ENCODE measurements at places on chromosomes 6 and 20. TPM values are rescaled to one million over a fixed set of nuclear protein-coding genes. Genes with fewer than 3 reads are reported as not detected.

ADA gene
- 29.8 TPM for polyA plus RNA-seq

SLC32A1 gene
- polyA plus RNA-seq: 0.04 TPM

HLA-DMA gene
- polyA plus RNA-seq: 7.7 TPM

RAD21L1 gene
- not detected for polyA plus RNA-seq

LRRC73 gene
- 0.11 TPM for polyA plus RNA-seq

ZBTB12 gene
- 2.8 TPM for polyA plus RNA-seq

SLC12A5 gene
- polyA plus RNA-seq: 2.3 TPM

SLC35F1 gene
- polyA plus RNA-seq: not detected

NHLRC1 gene
- polyA plus RNA-seq: 2.1 TPM

MOCS3 gene
- 4.0 TPM for polyA plus RNA-seq

GRCh38 chr6:35562060-35562459 lies 49.4 kb upstream of the TULP1 start:
- no peak for DNase-seq

DNA sequence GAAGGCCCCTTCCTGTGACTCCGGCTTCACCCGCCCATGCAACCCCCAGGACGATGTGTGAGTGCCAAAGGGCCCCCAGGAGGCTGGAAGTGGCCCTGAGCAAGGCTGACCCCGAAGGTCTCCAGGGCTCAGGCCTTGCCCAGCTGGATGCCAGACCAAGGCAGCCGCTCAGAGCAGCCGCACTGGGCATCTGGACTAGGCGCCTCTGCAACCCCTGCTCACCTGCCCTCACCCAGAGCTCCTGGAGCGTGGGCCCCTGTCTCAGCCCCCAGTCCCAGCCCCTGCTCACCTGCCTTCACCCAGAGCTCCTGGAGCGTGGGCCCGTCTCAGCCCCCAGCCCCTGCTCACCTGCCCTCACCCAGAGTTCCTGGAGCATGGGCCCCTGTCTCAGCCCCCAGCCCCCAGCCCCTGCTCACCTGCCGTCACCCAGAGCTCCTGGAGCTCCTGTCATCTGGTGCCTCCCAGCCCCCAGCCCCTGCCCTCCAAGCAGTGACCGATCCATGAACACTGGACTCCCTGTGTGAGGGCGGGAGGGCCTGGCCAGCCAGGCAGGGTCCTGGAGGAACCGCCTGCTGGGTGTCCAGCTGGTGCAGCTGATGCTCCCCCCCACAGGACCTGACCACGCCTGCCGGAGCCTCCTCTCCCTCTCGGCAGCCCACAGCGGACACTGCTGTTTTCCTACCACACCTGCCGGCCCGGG lies 1.1 kb downstream of the SRMS start:
- DNase-seq: no peak

DNA sequence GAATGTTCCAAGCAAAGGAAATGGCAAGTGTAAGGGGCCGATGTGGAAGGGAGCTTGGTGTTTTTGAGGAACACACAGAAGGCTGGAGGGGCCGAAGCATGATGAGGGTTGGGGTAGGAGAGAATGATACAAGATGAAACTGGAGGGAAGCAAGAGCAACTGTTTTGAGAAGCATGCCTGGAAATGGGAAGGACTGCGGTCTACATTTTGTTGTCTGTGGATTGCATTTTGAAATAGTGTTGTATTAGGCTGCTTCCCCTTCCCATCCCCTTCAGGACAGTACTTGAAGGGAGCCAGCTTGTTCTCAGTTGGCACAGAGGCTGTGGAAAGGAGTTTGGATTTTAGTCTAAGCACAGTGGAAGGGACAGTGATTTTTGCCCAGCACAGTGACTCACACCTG lies 2.2 kb downstream of the TM9SF4 start:
- no peak for DNase-seq

DNA sequence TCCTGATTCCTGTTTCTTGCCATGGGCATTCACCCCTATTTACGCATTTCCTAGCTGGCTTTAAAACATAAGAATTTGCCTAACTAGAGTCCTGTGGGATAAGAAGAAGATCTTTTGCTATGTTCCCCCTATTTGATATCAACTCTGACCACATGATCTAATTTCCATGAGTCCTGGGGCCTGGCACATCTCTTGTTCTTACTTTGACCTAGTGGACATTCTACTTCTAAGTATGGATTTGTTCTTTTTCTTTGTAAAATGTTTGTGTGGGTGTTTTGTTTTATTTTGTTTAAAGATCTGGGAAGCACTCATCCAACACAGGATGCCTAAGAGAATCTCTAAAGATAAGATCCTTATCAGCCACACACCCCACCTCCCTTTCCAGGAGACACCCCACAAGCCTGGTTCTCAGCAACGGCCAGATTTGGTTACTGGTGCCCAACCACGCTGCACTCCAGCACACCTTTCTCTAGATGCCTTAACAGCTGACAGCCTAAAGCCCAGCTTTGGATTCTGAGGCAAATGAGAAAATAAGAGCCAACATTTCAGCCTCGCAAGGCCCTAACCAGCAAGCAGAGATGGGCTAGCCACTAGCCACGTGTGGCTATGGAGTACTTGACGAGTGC lies 74.7 kb downstream of the SLC23A2 start:
- DNase-seq: no peak

DNA sequence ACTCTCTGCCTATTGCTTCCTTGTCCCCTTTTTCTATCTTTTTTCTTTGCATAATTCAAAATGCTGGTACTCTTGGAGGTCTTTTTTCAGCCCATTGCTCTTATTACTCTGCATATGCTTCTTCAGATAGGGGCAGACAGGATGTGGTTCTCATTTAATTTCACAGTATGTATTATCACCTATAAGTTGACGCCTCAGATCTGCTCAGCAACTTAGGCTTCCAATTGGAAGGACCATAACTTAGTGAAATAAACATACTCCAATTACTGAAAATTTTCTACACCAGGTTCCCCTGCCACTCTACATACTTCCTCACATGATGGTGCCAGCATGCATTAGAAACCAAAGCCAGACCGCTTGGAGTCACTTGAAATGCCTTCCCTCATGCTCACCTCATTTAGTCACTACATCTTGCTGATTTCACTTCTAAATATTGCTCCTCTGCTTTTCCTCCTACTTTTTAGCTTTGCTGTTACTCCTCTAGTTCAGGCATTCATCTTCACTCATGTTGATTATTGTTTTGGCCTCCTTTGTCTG lies 34.5 kb upstream of the AHI1 start:
- DNase-seq: no peak

DNA sequence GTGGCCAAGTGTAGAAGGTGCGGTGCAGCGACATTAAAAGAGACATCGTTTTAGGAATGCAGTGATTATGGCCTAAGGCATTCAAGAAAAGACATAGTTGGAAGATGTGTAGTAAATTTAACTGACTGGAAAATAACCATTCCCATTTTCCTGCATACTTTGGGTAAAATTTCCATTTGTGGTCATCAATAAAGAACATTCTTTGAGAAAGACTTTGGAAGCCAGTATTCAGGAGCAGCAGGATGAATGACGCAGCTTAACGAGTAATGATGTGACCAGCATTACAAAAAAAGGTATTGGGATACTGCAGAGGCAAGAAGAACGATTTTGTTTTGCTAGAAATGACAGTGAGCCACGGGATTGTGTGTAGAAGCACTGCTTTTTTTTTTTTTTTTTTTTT lies 7.0 kb upstream of the RWDD1 start:
- DNase-seq: no peak

GRCh38 chr6:129606664-129607063 lies 103.3 kb downstream of the ARHGAP18 start:
- DNase-seq: no peak

GRCh38 chr6:14959324-14959885 lies 286.5 kb upstream of the JARID2 start:
- no peak for DNase-seq

GRCh38 chr6:53240139-53240538 lies 91.5 kb upstream of the GCM1 start:
- DNase-seq: no peak

DNA sequence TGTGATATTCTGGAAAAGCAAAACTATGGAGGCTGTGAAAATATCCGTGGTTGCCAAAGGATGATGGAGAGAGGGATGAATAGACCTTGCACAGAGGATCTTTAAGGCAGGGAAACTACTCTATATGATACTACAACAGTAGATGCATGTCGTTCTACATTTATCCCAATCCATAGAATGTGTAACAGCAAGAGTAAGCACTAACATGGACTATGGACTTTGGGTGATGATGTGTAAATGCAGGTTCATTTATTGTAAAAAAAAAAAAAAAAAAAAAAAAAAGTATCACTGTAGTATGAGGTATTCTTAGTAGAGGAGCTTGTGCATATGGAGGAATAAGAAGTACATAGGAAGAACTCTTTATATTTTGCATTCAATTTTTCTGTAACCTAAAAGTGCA lies 507.5 kb downstream of the PHF3 start:
- DNase-seq: no peak

GRCh38 chr20:47725248-47725973 lies 59.9 kb downstream of the SULF2 start:
- DNase-seq: peak; percentile 90

GRCh38 chr6:52643158-52643557 lies 27.8 kb upstream of the TMEM14A start:
- no peak for DNase-seq

- DNase-seq: no peak
Measured at GRCh38 chr20:50909413-50909812, 21.8 kb downstream of the ADNP start.

DNA sequence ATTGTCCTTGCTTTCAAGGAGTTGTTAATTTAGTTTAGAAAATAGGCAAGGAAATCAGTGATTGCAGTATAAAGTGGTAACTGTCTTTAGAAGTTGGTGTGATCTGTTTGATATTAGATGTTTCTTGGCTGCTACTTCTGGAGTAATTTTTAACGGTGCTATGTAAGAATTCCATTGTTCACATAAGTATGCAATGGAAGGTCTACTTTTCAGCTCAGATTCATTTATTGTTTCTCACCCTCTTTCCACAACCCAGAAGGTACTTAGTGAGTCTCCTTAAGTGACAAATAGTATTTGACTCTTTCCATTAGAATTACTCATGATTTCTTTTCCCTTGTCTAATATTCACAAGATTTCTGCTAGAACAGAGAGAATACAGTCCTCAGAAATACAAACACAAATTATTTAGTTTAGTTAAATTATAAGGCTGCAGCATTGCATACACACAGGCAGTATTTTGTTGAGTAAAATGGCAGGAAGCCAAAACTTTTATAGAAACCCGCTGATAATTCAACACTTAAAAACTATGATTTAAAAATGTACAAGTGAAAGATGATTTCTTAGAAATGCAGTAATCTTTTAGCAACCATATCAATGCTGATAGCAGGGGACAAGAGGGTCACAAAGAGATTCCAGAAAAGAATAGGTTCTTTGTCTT lies 554.3 kb downstream of the CD109 start:
- peak; percentile 15 for DNase-seq

- no peak for DNase-seq
Measured at GRCh38 chr6:140833408-140833807, 1299.3 kb upstream of the GJE1 start.

DNA sequence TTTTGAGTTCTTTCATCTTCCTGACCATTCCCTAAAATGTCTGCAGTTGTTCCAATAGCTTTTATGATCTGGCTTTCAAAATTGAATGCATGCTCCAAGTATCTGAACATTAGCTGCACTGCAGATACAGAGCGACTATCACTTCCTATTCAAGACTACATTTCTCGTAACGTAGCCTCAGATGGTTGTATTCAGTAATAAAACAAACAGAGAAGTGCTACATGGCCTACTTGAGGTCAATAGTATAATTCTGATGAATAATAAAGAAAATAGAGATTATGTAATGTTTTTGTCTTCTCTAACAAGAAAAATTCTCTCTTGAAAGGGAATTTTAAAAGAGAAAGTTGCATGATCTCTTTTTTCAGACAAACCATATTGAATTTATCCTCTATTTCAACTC lies 333.9 kb upstream of the IRAK1BP1 start:
- DNase-seq: peak; percentile 55

DNA sequence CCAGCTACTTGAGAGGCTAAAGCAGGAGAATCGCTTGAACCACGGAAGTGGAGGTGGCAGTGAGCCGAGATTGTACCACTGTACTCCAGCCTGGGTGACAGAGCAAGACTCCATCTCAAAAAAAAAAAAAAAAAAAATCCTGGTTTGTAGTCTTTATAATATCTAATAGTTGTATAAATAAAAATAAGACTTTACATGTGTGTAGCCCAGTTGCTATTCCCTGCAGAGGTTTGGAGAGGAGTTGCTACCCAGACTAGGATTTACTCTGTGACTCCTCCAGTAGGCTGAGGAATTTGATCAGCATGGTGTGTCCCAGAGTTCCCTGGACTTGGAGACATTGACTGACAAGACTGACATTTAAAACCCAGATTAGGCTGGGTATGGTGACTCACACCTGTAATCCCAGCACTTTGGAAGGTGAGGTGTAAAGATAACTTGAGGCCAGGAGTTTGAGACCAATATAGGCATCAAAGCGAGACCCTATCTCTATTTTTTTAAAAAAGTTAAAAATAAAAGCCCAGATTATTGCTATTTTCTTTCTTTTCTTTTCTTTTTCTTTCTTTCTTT lies 10.2 kb downstream of the CHMP4B start:
- DNase-seq: no peak

DNA sequence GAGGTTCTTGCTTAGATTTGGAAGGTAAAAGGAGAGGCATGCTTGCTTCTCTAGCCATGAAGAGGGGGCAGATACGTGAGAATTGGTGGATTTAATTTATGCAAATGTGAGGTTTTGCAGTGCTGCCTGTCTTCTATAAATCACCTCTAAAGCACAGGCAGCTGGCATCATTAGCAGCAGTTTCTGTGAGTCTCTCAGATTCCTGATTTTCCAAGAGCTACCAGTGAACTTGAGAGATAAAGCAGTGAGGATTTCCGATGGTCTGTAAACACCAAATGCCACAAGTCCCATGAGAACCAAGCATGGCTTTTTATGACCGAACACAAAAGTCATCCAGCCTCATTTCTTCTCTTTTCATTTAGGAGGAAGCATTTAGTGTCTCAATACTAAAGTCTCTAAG lies 3.2 kb upstream of the SIRPB2 start:
- no peak for DNase-seq

- DNase-seq: peak; percentile 56
Measured at GRCh38 chr6:2970753-2971419, 481 bp downstream of the SERPINB6 start.

DNA sequence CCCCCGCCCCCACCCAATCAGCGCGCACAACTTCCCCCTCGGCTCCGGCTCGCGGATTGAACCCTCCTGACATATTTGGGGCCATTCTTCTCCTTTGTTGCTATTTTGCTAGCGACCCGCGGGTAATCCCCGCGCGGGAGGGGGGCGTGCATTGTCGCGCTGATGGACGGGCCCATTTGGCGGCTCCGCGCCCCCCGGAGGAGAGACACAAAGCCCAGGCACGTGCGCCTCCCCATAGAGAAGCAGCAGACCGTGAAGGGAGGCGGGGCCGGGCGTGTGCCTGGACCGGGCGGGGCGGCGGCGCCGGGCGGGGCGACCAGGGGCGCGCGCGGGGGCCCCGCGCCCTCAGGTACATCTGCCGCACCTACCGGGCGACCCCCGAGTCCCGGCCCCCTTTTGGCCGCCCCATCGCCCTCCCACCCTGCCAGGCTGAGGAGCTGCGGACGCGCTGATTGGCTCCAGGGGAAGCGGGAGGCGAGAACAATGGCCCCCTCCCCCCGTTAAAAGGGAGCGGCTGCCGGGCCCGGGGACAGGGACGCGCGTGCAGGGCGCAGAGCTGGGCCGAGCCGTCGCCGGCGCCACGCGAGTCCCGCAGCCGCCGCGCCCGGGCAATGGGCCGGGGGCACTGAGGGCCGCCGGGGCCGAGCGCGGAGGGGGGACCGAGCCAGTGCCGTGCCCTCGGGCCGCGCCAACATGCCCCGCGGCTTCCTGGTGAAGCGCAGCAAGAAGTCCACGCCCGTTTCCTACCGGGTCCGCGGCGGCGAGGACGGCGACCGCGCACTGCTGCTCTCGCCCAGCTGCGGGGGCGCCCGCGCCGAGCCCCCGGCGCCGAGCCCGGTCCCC lies at the start of gene INSM1:
INSM1 (plus strand) TSS at position 530 of the 843 bp plus-strand sequence; CDS start at position 694, 164 bp downstream.
- no peak for DNase-seq

GRCh38 chr6:115582386-115582785 lies 478.3 kb downstream of the FRK start:
- DNase-seq: no peak
